ENCODE measurements at places on chromosomes 16 and 17.

GRCh38 chr16:80693553-80693952 lies 110.8 kb downstream of the CDYL2 start:
- no peak for DNase-seq

GRCh38 chr17:64687961-64688360 lies 25.9 kb upstream of the SMURF2 start:
- no peak for DNase-seq

DNA sequence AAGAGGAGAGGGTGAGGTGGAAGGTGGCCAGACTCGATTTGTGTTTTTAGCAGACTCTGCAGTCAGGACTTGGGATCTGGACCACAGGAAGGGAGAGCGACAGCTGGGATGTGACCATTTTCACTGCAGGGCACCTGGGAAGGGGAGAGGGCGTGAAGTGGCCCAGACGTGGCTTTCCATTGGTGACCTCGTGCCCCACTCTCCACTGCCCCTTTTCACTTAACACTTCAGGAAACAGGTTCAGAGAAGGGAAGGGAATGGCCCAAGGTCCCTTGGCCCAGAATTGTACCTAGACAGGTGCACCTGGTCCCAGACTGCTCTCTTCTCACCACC lies 22.9 kb upstream of the MPRIP start:
- no peak for DNase-seq

GRCh38 chr16:83136419-83136818 lies 509.6 kb downstream of the CDH13 start:
- no peak for DNase-seq

- DNase-seq = no peak
Observed at GRCh38 chr17:10092595-10092994, 105.8 kb downstream of the GAS7 start.

- DNase-seq = no peak
Observed at GRCh38 chr17:11852912-11853311, 144.4 kb downstream of the ZNF18 start.

DNA sequence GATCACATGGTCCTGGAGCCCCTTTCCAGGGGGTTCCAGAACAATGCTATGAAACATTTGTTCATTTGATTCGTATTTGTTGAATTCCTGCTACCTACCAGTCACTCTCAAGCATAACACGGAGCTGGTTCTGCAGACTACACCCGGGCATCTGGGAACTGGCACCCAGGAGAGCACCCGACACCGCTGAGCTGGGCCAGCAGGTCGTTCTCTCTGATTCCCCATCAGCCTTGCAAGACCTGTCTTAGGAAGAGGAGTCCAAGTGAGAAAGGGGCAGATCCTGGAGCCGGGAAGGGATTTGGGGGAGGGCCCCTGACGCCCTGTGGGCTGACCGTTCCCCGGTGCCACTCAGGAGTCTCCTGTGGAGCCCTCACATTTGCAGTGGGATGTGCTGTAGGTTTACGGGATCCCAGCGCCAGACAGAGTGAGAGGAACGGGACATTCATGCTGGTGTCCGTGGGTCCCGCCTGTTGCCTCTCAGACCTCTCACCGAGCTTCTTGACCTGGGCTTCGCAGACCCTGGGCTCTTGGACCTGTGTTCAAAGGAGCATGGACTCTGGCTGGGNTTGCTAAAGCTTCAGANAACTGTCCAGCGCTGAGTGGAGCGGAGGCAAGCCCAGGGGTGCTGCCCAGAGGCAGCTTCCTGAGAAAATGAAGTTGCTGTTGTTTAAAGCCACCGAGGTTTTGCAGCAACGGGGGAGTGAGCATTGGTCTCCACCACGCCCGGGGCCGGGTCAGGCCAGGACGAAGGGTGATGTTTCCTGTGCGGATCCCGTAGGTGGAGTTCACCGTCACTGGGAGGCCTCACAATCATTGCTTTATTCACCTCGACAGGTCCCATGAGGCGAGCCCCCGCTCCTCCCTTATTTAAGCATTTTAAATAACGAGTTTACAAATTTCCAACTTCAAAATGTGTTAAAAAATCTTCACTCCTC lies 49.2 kb downstream of the METRNL start:
- peak; percentile 27 for DNase-seq

DNA sequence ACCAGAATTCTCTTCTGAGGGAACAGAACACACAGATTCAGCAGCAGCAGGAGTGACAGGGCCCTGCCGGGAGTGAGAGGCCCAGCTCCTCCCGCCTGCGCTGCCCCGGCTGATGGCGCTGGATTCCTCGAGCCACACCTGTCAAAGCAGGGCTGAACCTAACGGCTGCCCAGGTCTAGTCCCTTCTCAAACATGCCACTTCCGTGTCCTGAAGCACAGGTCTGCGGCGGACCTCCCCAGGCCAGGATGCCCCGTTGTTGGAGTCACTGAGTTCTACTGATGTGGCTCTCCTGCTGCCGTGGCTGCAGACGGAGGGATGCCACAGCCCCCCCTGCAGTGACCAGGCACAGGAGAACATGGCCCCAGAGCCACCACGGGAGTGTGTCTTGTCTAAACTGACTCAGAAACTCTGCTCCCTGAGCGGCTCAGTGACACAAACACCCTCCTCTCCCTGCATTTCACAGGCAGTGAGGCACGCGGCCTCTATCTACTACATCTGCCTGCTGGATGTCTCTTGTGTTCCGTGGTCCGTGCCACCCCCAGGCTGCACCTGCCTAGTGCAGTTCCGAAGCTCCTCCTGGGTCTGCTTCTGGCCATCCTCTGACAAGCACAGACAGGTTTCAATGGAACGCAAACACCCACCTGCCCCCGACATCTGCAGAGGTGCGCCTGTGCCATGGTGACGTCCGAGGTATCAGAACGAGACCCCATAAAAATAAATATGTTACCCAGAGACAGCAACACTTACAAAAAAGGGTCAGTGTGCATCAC lies 44.7 kb upstream of the DNAH17 start:
- DNase-seq = no peak

- DNase-seq = no peak
Observed at GRCh38 chr16:54936979-54937670, 6.5 kb downstream of the IRX5 start.

- DNase-seq = no peak
Observed at GRCh38 chr17:2911035-2911754, 115.0 kb downstream of the RAP1GAP2 start.

GRCh38 chr16:85829171-85829719 lies 29.8 kb downstream of the COX4I1 start:
- peak; percentile 76 for DNase-seq

DNA sequence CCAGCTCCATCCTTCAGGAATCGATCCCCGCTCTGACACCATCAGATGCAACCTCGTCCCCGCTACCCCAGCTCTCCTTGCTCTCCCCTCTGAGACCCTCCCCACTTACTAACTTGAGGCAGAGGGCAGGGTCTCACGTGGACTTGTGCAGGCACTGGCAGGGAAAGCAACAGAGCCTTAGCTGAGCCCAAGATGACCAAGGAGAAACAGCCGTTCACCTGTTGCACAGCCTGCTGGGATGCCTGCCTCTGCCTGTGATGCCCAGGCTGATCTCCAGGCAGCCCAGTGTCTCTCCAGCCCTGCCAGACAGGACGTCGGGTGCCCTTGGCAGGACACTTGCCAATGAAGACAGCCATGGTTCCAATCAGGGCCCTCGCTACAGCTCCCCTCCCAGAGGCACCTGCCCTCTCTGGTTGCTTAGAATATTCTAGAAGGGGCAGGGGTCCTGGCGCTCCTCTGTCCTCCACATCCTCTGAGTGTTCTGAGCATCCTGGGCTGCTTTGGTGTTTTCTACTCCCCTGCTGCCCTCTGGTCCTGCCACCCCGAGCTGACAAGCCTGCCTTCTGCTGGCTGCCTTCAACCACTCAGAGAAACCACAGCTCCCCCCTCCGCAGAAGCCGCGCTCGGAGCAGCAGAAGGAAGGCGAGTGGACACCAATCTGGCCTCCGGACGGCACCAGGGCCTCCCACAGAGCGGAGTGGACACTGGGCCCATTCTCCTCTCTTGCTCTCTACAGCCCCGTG lies 6.7 kb downstream of the CEP295NL start:
- no peak for DNase-seq

DNA sequence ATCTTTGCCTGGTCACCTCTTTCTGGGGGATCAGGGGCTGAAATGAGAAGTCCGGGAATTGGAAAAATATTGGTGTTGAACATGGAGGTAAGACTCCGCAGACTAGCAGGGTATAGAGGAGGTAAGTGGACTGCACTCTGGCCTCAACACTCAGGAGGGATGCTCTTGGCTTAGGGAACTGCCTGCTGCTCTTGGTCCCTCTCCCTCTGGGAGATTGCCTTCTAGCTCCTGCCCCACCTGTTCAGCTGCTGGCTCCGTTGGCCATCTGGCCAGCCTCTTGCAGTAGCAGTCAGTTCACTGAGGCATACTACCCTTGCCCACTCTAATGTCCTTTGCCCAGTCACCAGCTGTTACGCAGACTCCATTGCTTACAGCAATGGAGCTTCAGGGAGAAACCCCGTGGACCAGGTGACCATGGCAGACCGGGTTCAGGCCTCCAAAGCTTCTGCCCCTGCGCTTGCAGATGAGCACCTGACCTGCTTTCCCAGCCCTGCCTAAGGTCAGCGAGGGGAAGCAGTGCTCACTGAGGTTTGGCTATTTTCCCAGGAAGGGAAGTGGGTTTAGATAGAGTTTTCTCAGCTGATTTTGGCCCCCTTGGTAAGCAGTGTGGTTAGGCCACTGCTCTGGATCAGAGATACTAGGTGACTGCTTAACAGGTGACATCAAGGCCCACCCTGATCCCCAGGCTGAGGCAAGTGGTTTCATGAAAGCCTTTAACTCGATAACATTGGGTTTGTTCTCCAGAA lies 11.9 kb downstream of the CDK5RAP3 start:
- no peak for DNase-seq

DNA sequence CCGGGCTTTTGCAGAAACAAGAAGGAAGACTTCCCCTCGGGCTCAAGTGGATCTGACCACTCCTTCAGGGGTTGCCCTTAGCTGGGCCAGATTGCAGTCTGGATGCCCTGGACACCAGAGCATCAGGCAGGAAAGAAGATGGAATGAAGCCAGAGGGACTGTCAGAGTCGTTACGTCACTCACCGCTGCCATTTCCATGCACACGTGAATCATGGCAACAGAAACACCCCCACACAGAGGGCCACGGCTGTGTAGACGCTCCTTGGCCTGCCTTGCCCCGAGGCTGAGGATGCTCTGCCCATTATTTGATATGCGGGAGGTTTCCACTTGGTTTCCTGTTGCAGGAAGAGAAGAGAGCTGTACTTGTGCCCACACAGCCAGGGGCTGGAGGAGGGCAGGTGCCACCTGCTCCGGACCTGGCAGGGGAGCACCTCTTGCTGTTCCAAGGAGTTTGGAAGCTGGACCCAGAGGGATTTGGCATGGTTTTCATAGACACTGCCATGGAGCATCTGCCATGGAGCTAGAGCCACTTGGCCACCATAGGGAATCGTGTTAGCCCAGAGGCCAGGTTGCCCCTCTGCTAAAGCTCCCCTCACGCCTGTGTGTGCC lies 29.4 kb downstream of the RBFOX3 start:
- no peak for DNase-seq

DNA sequence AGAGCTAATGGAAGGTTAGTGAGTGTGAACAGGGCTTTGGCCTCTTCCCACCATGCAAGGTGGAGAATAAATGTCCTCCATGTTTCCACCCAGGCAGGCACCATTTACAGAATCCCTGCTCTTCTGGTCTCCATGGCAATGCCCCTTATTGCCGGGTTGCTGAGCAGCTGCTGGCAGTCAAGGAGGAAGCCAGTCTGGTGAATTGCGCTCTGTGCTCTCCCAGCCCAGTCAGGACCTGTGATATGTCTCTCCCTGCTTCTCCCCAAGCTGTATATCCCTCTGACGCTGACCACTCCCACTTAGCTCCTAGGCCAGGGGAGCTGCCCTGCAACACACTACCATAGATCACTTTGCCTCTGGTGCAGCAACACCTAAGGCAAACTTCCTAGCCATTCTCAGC lies 402.1 kb upstream of the ERCC4 start:
- no peak for DNase-seq

- DNase-seq = peak; percentile 94
Observed at GRCh38 chr16:2927010-2927646, 15.4 kb downstream of the FLYWCH1 start.

GRCh38 chr16:49883076-49884014 lies 27.4 kb upstream of the ZNF423 start:
- DNase-seq = no peak

DNA sequence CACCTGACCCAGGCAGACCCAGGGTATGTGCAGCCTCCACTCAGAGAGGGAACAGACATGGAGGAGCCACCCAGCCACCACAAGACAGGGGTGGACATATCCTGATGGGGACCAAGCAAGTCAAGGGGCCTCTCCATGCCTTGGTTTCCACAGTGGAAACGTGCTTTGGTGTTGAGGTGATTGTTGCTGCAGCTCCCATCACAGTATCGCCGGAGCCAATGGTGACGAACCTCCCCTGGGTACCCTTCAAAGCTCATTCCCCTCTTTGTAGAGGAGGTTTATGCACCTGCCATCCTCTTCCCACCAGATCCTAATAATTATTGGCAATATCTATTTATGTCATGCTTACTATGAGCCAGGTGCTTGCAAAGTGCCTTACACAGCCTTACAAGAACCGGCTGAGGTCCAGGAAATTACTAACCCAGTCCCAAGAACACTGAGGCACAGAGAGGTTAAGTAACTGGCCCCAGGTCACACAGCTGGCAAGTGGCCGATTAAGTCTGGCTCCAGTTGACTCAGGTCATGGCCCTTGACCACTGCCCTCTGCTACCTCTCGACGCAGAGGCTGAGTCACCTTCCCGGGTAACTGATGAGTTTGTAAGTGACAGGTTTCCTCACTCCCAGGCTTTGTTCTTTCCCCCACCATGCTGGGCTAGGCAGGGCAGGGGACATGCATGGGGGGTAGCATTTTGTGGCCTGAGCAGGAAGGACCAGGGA lies 20.6 kb downstream of the SLC12A3 start:
- no peak for DNase-seq

DNA sequence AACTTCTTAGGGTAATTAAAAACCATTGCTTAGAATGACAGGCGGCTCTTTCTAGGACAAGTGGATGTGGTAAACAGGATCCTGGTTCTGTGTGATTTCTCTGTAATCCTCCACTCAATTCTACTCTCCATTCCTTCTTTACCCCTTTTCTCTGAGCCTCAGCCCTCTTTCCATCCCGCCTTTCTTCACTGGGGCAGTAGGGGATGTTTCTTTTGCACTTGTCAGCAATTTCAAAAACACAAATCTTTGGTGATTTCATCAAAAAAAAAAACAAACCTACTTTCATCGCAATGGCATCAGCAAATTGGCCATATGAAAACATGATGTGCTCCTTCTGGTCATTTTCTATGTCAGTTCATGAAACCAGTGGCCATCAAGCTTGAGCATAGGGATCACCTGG lies 104.6 kb downstream of the CDK5R1 start:
- DNase-seq = no peak

DNA sequence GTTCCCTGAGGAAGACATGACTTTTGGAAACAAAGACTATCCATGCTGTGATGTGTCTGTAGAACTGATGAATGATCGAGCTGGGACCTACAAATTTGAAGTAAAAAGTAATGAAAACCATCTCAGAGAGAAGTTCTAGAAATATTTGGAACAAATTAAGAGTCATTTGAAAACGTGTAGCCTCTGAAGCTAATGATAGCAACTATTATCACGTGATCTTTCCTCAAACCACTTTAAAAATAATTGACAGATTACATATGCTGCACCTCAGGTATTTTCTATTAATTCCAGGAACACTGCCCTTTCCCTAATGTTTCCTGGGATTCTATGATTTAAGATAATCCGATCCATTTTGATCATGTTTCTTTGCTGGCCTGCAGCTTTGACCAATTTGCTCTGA lies 990.3 kb downstream of the CDH8 start:
- no peak for DNase-seq

GRCh38 chr16:22948603-22949368 lies 134.8 kb downstream of the HS3ST2 start:
- peak; percentile 85 for DNase-seq
